ENCODE measurements at places on chromosomes 7 and 10.
A peak's percentile ranks its signal among the peaks of the same experiment; 100 is the strongest.

- no peaks in the 10 kb centered on the region for H3K27me3 ChIP-seq
- no peaks in the 10 kb centered on the region for H3K36me3 ChIP-seq
- DNase-seq, result no peak
- no peak overlapping the region for H3K27ac ChIP-seq
Observed at GRCh38 chr7:99713995-99714570, 20.9 kb downstream of the CYP3A7 start.

GRCh38 chr10:15780353-15781135 lies 60.8 kb upstream of the ITGA8 start:
- H3K27me3 ChIP-seq, result no peaks in the 10 kb centered on the region
- no peak for DNase-seq
- peaks cover 18% of the 10 kb centered on the region for H3K4me1 ChIP-seq
- H3K36me3 ChIP-seq, result peaks cover 17% of the 10 kb centered on the region
- H3K4me3 ChIP-seq, result no peak overlapping the region

DNA sequence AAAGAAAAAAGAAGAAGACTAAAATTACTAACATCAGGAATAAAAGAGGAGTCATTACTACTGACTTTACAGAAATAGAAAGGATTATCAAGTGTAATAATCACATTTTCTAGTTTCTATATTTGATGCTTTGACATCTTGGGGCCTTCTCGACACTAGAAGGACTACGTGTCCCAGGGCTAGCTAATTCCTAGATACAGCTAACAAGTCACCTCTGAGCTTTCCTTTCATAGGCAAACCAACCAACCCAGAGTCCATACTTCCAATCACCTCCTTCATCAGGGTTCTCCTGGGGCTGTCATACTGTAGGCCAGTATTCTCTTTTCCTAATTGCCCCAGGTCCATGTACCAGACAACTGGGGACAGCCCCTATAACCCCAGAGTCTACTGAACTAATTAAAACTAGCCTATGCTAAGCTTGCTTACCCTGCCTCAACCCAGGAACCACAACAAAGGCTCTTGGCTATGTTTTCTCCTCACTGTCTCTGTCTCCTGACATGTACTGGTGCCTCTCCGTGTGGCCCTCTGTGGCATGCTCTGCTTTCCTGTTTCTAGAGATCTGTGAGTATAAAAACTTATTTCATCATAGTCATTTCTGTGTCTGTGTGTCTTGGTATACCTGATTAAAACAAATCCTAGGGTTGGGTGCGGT lies 6.7 kb upstream of the PARP12 start:
- no peak overlapping the region for H3K4me3 ChIP-seq
- no peaks in the 10 kb centered on the region for H3K36me3 ChIP-seq
- no peaks in the 10 kb centered on the region for H3K27me3 ChIP-seq

GRCh38 chr7:41592794-41593193 lies 110.1 kb downstream of the INHBA start:
- no peaks in the 10 kb centered on the region for H3K27me3 ChIP-seq
- H3K36me3 ChIP-seq, result no peaks in the 10 kb centered on the region
- DNase-seq, result no peak
- no peaks in the 10 kb centered on the region for H3K4me1 ChIP-seq
- no peak overlapping the region for H3K27ac ChIP-seq
- no peak overlapping the region for H3K4me3 ChIP-seq

GRCh38 chr7:156703773-156704482 lies 63.4 kb downstream of the RNF32 start:
- no peak overlapping the region for H3K27ac ChIP-seq
- no peaks in the 10 kb centered on the region for H3K4me1 ChIP-seq
- DNase-seq, result no peak
- H3K36me3 ChIP-seq, result no peaks in the 10 kb centered on the region
- H3K4me3 ChIP-seq, result no peak overlapping the region
- no peaks in the 10 kb centered on the region for H3K27me3 ChIP-seq

DNA sequence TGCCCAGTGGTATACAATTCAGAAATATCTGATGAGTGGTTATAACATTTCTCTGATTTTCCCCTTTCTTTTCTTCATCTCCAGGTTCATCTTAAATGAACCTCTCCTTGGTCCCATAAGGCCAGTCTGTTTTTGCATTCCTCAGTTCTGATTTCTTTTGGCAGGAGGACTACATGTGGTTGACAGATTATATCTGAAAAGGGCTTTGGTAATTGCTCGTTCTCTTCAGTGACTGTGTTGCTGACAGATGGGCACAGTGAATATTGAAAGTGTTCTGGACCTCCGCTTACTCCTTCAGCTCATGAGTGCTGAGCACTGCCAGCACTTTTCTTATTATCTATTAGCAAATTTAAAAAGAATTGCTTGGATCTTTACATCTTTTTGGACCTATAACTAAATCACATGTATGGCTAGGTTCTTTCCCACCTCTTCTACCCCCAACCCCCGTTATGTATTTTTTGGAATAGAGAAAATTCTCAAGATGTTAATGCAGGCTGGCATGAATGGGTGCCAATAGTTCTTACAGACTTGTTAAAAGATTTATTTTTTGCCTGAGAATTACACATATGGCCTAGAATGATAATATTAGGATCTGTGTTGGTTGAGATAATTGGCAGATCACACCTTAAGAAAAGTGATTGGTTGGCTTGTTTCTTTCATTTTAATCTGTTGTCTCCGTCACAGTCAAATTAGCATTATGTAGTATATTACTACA lies 323.0 kb downstream of the EXOC4 start:
- H3K4me1 ChIP-seq, result peaks cover 6% of the 10 kb centered on the region
- no peak overlapping the region for H3K27ac ChIP-seq
- no peaks in the 10 kb centered on the region for H3K27me3 ChIP-seq
- H3K4me3 ChIP-seq, result no peak overlapping the region

DNA sequence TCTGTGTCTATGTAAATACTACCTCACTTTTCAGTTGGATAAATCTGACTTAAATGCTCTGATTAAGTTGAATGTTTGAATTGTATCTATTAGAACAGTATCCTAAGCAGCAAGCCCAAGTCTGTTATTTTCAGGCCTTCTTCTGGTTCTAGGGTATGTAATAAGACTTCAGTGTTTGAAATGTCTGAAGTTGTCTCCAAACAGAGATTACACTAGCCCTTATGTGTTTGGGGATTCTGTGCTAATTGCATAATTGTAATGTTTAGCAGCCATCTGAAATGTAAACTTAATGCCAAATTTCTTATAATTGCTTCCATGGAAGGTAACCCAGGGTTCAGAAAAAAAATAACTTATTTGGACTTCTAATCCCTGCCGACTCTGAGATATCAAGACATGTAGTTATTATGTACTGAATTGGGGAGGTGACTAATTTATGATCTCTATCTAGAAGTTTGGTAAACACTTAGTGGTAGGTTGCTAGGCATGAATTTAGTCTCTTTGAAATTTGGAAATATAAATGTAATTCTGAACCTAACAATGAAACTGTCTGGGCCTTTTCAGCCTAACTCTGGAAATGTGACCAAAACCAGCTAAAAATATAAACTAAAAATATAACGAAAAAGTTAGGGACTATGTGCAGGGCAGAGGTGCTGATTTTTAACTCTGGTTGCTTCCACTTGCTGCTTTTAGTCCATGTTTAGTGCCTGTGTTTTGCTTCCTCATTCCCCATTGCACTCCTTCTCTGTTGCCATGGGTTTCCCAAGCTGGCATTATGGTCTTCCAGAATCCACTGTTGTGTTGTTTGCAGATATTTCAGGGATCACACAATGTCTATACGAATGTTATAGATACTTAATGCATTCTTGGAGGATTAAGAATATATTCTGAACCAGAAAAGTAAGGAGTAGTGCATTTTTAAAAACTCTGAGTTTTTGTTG lies 54.8 kb downstream of the MCU start:
- H3K27me3 ChIP-seq, result no peaks in the 10 kb centered on the region
- H3K4me1 ChIP-seq, result peaks cover 7% of the 10 kb centered on the region
- no peak overlapping the region for H3K4me3 ChIP-seq

DNA sequence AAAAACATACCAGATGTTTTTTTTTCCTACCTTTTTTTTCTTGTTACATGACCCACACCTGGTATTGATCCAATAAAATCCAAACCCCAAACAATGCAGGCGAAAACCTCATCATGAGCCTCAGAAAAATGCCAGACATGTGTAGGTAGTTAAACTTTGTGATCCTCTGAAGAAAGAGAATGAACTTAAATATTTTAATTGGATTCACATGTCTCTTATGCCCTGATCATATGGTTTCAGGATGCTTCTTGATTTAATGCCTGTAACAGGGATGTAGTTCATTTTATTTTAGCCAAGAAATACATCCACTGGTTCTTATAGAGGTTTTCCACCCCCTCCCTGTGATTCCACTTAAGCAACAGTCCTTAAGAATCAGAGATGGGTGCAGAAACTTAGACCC lies 451.6 kb downstream of the TYW1 start:
- no peaks in the 10 kb centered on the region for H3K4me1 ChIP-seq
- no peaks in the 10 kb centered on the region for H3K36me3 ChIP-seq
- no peak overlapping the region for H3K4me3 ChIP-seq
- H3K27me3 ChIP-seq, result no peaks in the 10 kb centered on the region
- no peak for DNase-seq

DNA sequence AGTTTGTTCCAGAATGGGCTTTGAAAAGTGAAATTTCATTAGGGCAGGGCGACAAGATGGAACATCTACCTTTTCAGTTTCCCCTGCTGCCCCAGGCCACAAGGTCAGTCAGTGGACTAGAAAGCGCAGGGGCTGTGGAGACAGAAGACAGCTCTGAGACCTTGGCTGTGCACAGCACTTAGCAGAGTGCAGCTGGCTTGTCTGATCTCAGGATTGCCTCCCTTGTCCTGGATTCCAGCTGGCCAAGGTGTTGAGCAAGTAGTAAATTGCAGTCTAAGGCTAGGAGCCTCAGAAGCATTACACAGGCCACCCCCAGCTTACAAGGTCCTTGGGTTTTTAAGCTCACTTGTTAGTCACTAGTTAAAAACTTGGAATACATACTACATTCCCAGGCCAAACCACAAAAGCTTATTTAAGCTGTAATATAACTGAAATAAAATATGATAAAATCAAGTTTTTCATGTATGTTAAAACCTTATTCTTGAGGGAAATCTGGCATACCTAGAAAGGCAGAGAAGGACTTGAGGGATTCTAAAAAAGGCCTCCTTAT lies 67.3 kb upstream of the NPY start:
- no peaks in the 10 kb centered on the region for H3K36me3 ChIP-seq
- DNase-seq, result no peak
- H3K27me3 ChIP-seq, result no peaks in the 10 kb centered on the region
- H3K27ac ChIP-seq, result no peak overlapping the region
- no peaks in the 10 kb centered on the region for H3K4me1 ChIP-seq

GRCh38 chr10:2837674-2838073 lies 229.7 kb upstream of the PFKP start:
- H3K4me3 ChIP-seq, result no peak overlapping the region
- DNase-seq, result peak; percentile 46
- H3K27me3 ChIP-seq, result peaks cover 6% of the 10 kb centered on the region
- peaks cover 12% of the 10 kb centered on the region for H3K4me1 ChIP-seq
- H3K27ac ChIP-seq, result peak overlapping the region; percentile 43

DNA sequence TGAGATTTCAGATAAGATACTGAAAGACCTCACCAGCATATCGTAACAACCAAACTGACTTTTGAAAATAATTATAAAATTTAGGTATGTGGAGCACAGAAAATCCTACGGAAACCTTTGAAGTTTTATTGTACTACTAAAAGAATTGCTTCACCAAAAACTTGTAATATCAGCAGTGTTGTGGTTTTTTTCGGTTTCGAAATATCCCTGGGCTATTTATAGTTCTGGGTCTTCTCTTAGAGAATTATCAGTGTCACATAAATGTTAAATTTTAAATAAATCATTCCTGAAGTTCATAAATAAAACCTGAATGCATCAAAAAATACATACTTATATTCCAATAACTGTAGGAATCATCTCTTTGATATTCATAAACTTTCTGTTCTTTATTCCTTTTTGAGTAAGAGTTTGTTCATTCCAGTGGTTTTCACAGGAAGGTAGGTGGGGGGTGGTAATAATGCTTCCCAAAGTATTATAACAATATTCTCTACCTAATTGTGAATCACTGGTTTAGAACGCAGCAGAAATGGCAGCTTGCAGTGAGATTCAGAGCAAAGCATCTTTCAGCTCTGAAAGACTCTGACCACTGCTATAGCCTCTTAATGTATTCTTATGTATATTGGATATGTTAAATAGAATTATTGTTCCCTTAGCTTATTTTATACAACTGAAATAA lies 60.2 kb downstream of the ZNF277 start:
- H3K4me3 ChIP-seq, result no peak overlapping the region
- no peaks in the 10 kb centered on the region for H3K4me1 ChIP-seq
- H3K36me3 ChIP-seq, result no peaks in the 10 kb centered on the region

DNA sequence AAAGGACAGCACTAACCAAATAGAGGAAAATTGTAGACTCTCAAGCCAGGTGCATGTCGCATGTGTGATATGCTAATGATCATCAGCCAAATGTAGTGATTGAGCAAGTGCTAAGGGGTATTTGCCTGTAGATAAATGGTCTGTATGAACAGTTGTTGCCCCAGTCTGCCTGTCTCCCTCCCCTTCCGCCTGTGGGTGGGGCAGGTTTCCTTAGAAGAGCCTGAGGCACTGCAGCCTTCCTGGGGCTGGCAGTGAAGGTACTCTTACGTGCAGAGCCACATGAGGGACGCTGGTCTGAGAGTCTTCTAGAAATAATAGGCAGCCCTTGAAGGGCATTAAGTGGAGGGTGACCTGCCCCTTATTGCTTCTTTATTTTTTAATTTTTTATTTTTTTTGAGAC lies 152.1 kb downstream of the SNX10 start:
- no peak overlapping the region for H3K4me3 ChIP-seq
- no peaks in the 10 kb centered on the region for H3K4me1 ChIP-seq
- DNase-seq, result no peak
- no peaks in the 10 kb centered on the region for H3K36me3 ChIP-seq
- H3K27me3 ChIP-seq, result no peaks in the 10 kb centered on the region

GRCh38 chr7:151426441-151426903 lies 13.5 kb downstream of the CRYGN start:
- peaks cover 62% of the 10 kb centered on the region for H3K4me1 ChIP-seq
- peak; percentile 84 for DNase-seq
- no peaks in the 10 kb centered on the region for H3K36me3 ChIP-seq
- H3K27me3 ChIP-seq, result no peaks in the 10 kb centered on the region
- no peak overlapping the region for H3K4me3 ChIP-seq

DNA sequence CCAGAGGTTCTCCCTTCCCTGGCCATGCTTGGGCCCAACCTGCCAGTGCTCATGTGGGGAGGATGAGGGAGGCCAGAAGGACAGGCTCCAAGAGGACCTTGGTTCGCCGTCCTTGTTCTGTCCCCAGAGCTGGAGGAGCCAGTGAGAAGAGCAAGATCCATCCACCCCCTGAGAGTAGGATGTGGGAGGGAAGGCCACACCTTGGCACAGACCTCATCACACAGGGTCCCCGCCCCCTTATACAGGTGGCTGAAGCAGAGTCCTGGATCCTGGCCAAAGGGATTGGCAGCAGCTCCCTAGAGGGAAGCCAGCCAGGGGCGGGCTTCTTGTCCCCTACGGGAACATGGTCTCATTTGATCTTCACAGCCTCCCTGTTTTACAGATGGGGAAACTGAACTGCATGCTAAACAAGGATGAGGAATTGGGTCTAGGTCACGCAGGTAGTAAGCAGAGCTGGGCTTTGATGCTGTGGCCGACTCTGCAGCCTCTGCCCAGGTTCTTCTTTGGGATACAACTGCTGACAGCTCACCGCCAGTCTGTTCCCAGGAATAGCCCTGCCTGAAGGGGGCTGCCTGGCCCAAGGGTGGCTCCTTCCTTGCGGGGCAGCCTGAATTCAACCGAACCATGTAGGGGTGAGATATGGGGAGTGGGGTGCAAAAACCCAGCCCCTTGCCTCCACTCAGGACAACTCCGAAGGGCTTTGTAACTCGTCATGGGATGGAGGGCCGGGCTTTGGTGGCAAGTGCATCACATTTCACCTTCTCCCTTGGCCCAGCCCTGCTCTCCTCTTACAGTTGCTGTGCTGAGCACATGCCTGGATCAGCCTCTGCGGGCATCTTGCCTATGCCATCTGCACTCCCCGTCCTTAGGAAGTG lies 62.2 kb upstream of the KDM7A start:
- no peak overlapping the region for H3K27ac ChIP-seq
- no peaks in the 10 kb centered on the region for H3K27me3 ChIP-seq
- no peaks in the 10 kb centered on the region for H3K36me3 ChIP-seq
- H3K4me3 ChIP-seq, result no peak overlapping the region
- no peaks in the 10 kb centered on the region for H3K4me1 ChIP-seq
- DNase-seq, result no peak
